ENCODE measurements at places on chromosomes 6 and 20.

DNA sequence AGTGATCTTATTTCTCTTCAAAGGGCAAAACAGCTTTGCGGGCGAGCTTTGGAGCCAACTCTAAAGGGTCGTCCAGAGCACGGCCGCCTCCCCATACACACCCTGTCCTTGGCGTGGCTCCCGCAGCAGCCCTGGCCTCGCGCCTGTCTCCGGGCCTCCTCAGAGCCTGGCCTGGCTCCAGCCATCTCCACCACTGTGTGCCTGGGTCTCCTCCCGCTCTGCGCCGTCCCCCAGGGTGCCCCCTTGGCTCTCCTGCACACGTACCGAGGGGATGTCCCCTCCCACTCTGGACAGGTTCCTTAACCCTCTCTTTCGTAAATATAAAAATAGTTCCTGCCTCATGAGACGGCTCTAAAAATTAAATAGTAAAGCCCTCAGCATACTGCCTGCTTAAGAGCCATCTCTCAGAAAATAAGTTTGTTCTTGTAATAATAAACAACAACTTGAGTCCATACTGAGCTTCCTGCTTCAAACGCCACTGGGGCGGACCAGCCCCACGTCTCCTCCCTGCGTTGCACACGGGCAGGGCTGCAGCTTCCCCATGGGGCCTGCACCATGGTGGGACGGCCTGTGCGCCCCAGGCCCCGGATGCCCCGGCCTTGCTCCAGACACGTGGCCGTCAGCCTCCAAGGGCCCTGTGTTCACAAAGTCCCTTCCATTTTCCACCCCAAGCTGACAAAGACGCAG, 226.2 kb downstream of the TTLL2 start:
- DNase-seq = no peak

GRCh38 chr6:42104804-42105125, 37.7 kb downstream of the C6orf132 start:
- DNase-seq = no peak

GRCh38 chr20:50020288-50020687, 37.5 kb downstream of the SNAI1 start:
- no peak for DNase-seq

DNA sequence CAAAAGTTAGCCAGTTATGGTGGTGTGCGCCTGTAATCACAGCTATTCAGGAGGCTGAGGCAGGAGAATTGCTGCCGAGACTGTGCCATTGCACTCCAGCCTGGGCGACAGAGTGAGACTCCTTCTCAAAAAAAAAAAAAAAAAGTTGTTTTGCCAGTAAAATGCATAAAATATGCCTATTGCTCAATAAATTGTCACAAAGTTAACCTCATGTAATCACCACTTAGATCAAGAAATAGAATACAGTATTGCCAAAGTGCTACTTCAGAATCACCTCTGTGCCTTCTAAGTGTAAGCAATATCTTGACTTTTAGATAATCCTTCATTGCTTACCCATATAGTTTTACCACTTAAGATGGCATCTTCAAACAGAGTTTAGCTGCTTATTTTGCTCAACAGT, 80.7 kb downstream of the TRMT11 start:
- no peak for DNase-seq

DNA sequence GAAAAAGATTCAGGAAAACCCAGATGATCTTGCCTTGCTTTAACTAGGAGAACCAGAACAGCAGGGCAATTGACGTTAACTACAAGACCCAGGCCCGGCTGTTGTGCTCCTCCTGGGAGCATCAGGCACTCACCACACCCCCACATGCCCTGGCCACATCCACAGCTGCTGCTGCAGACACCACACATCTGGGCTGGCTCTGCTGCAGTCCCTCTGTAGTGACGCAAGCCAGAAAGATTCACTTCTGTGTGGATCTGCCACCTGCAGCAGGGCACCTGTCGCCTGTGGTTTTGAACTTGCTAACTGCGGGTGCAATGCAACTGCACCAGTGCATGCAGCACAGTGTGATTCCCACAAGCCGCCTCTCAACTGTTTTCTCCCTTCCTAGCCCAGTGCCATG, 228.8 kb downstream of the SYNDIG1 start:
- DNase-seq = no peak

All from stimulated activated naive CD4-positive, alpha-beta T cell (primary cell).